Activated CD4-positive, alpha-beta T cell treated with anti-CD3 and anti-CD28 coated beads, Interleukin-2, Interleukin-6, amounts not matched to agents 100 ng/mL and 50 ng/mL, durations not matched to agents 16 hours and 8 hours (primary cell): ENCODE measurements at places on chromosomes 5 and 9.

GRCh38 chr5:88840495-88840894 lies 42.5 kb downstream of the MEF2C start:
- no peak for DNase-seq

DNA sequence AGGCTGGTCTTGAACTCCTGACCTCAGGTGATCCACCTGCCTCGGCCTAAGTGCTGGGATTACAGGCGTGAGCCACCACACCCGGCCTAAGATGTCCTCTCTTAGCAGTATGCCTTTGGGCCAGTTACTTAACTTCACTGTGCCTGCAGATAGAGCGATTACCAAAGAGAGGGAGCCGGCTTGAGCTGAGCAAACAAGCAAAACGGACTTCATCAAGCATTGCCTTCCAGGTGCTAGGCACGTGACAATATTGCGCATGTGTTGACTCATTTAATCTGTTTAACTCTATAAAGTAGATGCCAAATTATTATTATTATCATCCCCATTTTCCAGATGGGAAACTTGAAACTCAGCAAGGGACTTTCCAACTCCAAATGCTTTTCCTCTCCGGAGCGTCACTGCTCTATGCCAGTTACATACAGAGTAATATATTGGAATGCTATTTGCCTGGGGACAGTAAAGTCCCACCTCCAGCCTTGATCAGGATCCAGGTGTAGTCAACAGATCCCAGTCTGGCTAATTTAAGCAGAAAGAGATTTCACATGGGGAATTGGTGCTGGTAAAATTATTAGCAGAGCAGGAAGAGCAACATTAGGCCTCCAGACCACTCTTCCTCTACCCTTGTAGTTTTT lies 5.6 kb upstream of the C9orf152 start:
- no peak for DNase-seq

DNA sequence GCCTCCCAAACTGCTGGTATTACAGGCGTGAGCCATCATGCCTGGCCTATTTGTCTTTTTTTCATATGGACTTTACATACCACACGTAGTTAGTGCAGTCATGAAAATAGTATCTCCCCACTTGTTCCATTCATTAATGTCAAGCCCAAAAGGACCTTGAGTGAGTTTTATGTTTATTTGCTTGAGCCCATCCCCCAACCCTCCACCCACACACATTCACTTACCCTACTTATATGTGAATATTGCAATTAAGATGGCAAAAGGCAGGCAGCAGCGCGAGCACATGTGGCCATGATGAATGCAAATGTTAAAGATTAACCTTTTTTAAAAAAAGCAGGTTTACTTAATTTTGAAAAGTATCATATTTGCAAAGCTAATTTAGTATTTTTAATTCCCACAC lies 24.9 kb upstream of the PIK3R1 start:
- no peak for DNase-seq

- DNase-seq, result no peak
Measured at GRCh38 chr9:87336407-87336806, 161.3 kb upstream of the DAPK1 start.
